Uterine smooth muscle cell (primary cell): ENCODE measurements at places on chromosomes 3 and 15. TPM values are rescaled to one million over a fixed set of nuclear protein-coding genes. Genes with fewer than 3 reads are reported as not detected.

The COL7A1 gene
- total RNA-seq = 46.3 and 70.9 TPM in 2 replicates

The IGF2BP2 gene
- total RNA-seq = 50.6 and 52.6 TPM in 2 replicates

The ST8SIA2 gene
- total RNA-seq = under 0.01 TPM in 1 of 2 replicates, not detected in the other

The SLC38A3 gene
- not detected in 2 replicates for total RNA-seq

The SI gene
- not detected in 2 replicates for total RNA-seq

The SLC25A20 gene
- total RNA-seq = 19.9 and 21.8 TPM in 2 replicates

The RAB6B gene
- total RNA-seq = 0.22 and 0.37 TPM in 2 replicates

The SLC12A6 gene
- total RNA-seq = 25.0 and 29.5 TPM in 2 replicates

The CPNE9 gene
- total RNA-seq = not detected in 2 replicates

The MYL3 gene
- not detected in 2 replicates for total RNA-seq

The SLC22A13 gene
- total RNA-seq = 0.22 and 0.25 TPM in 2 replicates

The GP9 gene
- total RNA-seq = not detected in 2 replicates

The ATP13A5 gene
- not detected in 2 replicates for total RNA-seq

The OR4F6 gene
- total RNA-seq = not detected in 2 replicates

The RLBP1 gene
- total RNA-seq = not detected in 2 replicates

The SOX2 gene
- not detected in 2 replicates for total RNA-seq

The PROK2 gene
- total RNA-seq = not detected in 2 replicates

The STRC gene
- total RNA-seq = 0.12 TPM in 1 of 2 replicates, not detected in the other

The GOLGA8Q gene
- total RNA-seq = 1.9 and 2.2 TPM in 2 replicates

The MUSTN1 gene
- total RNA-seq = 0.50 TPM in 1 of 2 replicates, not detected in the other

The GNAT1 gene
- not detected in 2 replicates for total RNA-seq

The FBXL22 gene
- 0.22 and 1.5 TPM in 2 replicates for total RNA-seq

The KNG1 gene
- total RNA-seq = not detected in 2 replicates

The CEP19 gene
- total RNA-seq = 3.2 and 4.4 TPM in 2 replicates

The ANKUB1 gene
- not detected in 2 replicates for total RNA-seq

The FXR1 gene
- total RNA-seq = 228 and 236 TPM in 2 replicates

The SAMD7 gene
- not detected in 2 replicates for total RNA-seq

The TGM5 gene
- not detected in 2 replicates for total RNA-seq

The IQCF5 gene
- not detected in 2 replicates for total RNA-seq

The GRAMD1C gene
- total RNA-seq = 5.9 and 7.6 TPM in 2 replicates

The C3orf20 gene
- total RNA-seq = not detected in 2 replicates

The RHOV gene
- not detected in 2 replicates for total RNA-seq

The PHC3 gene
- 30.1 and 30.4 TPM in 2 replicates for total RNA-seq

The CMTM6 gene
- total RNA-seq = 93.3 and 107 TPM in 2 replicates

The THSD4 gene
- 63.7 and 146 TPM in 2 replicates for total RNA-seq

The MYRIP gene
- total RNA-seq = 0.12 and 0.22 TPM in 2 replicates

The TRH gene
- total RNA-seq = not detected in 2 replicates

The DAZL gene
- not detected in 2 replicates for total RNA-seq

The IL16 gene
- 0.22 and 0.25 TPM in 2 replicates for total RNA-seq

The IGSF10 gene
- 0.33 and 0.37 TPM in 2 replicates for total RNA-seq

The TM6SF1 gene
- total RNA-seq = 0.22 and 0.62 TPM in 2 replicates

The CHRNB4 gene
- not detected in 2 replicates for total RNA-seq

The CCR4 gene
- not detected in 2 replicates for total RNA-seq

The CSPG4 gene
- total RNA-seq = 101 and 122 TPM in 2 replicates

The ACSBG1 gene
- total RNA-seq = under 0.01 and 0.25 TPM in 2 replicates

The PLCH1 gene
- total RNA-seq = 0.11 and 0.12 TPM in 2 replicates

The GP5 gene
- under 0.01 TPM in 1 of 2 replicates, not detected in the other for total RNA-seq
